ENCODE measurements at places on chromosomes 2 and 18.
A peak's percentile ranks its signal among the peaks of the same experiment; 100 is the strongest.

DNA sequence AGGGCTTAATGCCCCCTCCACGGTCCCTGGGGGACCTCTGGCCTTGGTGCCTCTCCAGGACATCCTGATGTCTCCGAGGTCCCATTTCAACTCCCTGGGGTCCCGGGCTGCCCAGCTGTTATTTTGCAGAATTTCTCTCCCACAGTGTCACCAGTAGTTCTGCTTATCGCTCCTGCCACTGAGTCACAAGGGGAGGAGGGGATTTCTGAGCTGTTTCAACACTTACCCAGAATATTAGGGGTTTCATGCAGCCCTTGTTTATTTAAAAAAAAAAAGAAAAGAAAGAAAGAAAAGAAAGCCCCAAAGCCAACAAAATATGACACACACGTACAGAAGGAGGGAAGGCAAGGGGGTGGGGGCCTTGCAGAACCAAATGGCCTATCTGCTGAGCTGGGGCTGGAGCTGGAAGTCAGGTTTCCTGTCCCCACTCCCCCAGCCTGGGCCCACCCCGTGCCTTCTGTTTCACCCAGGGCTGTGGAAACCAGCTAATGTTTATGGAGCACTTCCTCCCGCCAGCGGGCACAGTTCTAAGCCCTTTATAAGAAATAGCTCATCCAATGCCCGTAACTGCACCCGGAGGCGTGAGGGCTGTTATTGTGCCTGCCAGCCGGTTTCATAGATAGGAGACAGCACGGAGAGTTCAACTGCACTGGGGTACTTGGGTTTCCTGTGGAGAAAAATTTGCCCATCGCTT is 8.4 kb upstream of the ARID5A start:
- DNase-seq: peak; percentile 43

DNA sequence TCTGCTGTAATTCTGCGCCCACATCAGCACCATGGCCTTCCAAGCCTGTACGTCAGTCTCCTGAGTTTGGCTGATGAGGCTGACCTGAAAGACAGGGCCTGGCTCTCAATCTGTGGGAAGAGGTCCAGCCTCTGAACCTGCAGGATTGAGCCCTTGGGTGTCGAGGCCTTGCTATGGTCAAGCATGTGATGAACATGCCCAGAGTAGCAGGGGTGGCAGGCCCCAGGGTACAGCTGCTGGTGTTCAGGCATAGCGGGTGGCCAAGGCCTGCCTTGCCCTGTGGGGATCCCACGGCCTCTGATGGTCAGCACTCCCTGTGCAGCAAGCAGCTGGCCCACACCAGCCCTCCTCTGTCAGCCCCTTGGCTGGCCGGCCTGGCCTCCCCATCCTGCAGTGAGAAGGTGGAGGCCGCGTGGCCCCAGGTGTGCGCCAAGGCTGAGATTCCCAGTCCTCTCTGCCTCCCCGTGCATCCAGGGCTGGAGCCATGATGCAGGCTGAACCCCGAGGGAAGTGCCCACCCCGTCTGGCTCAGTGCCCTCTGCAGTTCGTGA is 298.4 kb downstream of the NDUFA10 start:
- no peak for DNase-seq

DNA sequence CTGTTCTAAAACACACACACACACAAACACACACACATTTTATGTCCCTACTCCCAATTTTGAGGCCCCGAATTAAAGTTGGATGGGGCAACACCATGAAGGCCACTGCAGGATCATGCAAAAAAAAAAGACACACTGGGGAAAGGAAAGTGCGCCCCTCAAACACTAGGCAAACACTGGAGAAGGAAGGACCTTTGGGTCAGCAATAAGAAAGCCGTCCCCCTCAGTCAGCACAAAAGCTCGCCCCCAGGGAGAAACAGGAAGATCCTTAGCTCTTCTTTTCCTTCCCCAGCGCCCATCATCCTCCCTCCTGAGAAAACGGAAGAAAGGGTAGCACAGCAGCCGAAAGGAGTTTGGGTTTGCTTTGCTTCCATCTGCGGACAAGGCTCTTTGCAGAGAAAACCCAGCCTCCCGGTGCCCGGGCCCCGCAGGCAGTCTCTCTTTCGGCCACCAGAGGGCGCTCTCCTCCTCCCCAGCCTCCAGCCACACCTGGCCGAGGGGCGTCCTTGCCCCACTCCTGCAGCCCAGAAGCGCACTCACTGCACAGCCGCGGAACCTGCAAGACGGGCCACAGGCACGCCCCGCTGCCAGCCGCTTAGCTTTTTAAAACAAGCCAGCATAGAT is 248.5 kb downstream of the CDH20 start:
- DNase-seq: peak; percentile 76

DNA sequence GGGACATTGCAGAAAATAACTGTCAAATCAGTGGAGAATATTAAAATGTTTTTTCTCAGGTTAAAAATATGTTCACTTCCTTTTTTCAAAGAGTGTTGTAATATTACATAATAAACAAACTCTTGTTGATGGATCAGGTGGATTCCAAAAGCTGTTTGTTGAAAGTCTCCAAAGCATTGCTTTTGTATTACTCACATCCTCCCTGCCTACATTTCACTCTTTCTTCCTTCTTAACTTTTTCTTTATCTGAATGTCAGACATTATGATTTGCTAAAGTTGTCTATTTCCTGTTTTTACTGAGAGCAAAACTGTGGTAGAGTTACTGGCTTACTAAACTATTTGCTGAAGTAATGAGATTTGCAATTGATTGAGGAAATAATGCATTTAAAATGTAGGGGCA is 92.1 kb downstream of the CDH19 start:
- no peak for DNase-seq
